ENCODE measurements at places on chromosomes 3 and 15. TPM values are rescaled to one million over a fixed set of nuclear protein-coding genes. Genes with fewer than 3 reads are reported as not detected.

- no peak overlapping the region for H3K4me3 ChIP-seq
- no peak for DNase-seq
- H3K27ac ChIP-seq, result no peak overlapping the region
- no peaks in the 10 kb centered on the region for H3K27me3 ChIP-seq
- H3K36me3 ChIP-seq, result no peaks in the 10 kb centered on the region
Observed at GRCh38 chr3:43867436-43868072, 176.8 kb downstream of the ABHD5 start.

DNA sequence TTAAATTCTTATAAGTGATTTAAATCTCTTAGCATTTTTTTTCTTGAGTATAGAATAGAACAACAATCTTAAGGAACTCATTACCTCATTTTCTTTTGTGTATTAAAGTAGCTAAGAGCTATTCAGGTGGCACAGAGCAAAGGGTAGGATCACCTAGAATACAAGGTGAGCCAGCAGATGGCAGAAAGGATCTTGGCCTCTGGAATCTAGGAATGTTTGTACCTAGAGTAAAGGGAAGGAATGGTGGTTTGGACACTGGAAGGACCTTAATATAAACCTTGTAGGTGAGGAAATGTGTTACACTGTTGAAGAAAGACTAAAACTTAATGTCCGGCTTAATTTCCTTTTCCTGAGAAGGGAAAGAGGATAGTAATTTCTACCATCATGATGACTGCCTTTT is 89.0 kb downstream of the GHSR start:
- no peak overlapping the region for H3K27ac ChIP-seq
- DNase-seq, result no peak
- peaks cover 65% of the 10 kb centered on the region for H3K36me3 ChIP-seq
- no peak overlapping the region for H3K4me3 ChIP-seq
- no peaks in the 10 kb centered on the region for H3K4me1 ChIP-seq

DNA sequence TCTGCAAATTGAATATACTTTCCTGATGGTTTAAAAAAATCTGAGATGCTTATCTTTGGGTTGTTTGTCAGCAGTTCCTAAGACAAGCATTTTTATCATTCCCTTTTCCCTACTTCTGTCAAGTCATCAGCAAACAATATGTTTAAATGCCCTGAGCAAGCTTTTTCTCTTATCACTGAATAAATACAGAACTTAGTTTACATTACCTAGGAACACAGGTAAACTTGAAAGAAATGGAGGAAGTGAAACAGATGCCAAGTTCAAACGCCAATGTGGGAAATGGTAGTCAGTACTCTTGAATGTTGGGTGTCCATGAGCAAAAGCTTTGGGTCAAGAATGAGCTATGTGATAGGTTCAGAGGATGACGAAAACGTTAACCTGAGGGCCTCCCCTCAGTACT is 17.2 kb upstream of the TCAIM start:
- H3K27me3 ChIP-seq, result peaks cover 4% of the 10 kb centered on the region
- H3K36me3 ChIP-seq, result no peaks in the 10 kb centered on the region
- DNase-seq, result no peak
- no peak overlapping the region for H3K4me3 ChIP-seq
- no peak overlapping the region for H3K27ac ChIP-seq
- H3K4me1 ChIP-seq, result no peaks in the 10 kb centered on the region

GRCh38 chr3:184186184-184186901 is at the start of gene ABCF3:
ABCF3 (plus strand) TSS chr3:184186199; CDS start chr3:184186208, 9 bp downstream.
- H3K4me1 ChIP-seq, result peaks cover 25% of the 10 kb centered on the region
- H3K27ac ChIP-seq, result peak within 1 kb of the TSS; percentile 86
- no peaks in the 10 kb centered on the region for H3K27me3 ChIP-seq

- no peak overlapping the region for H3K27ac ChIP-seq
- no peak for DNase-seq
Observed at GRCh38 chr3:5520237-5520636, 332.7 kb downstream of the EDEM1 start.

GRCh38 chr15:94305133-94305532 is 73.8 kb downstream of the MCTP2 start:
- no peaks in the 10 kb centered on the region for H3K27me3 ChIP-seq
- no peak for DNase-seq
- H3K36me3 ChIP-seq, result peaks cover 14% of the 10 kb centered on the region
- H3K4me3 ChIP-seq, result no peak overlapping the region
- H3K27ac ChIP-seq, result no peak overlapping the region

GRCh38 chr3:11238060-11238459 is 34.1 kb upstream of the ATG7 start:
- H3K36me3 ChIP-seq, result no peaks in the 10 kb centered on the region
- H3K27me3 ChIP-seq, result no peaks in the 10 kb centered on the region

DNA sequence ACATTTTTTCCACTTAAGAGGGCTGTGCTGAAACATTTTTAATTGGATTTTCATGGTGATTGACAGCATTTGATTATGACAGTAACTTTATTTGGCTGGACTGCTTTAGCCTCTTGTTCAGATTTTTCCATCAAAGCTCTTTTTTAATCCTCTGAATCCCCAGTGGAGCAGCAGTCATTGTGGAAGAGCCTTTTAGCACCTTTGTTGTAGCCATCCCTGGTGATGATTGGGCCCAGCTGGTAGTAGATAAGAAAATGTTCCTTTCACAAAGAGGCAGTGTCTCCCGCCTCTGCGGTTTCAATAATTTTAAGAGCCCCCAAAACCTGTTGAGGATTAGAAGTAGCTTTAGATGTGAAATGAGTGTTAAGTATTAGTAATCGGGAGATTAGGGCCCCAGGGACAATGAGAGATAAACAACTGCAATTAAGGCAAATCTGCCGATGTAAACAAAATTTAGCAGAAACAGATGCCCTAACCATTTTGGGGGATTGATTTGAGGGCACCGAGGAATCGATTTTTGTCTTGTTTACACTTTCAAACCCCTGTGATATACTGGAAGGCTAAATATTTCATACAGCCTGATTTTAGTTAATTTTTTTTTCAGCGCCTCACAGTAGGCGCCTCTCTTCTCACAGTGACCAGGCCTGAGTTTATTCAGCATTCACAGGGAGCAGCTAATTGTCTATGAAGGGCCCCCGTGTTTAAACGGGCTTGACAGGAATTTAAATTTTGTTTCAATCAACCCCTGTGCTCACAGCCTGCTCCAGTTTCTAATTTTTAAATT is 43.2 kb upstream of the SKOR1 start:
- H3K4me3 ChIP-seq, result no peak overlapping the region
- no peaks in the 10 kb centered on the region for H3K27me3 ChIP-seq
- no peak for DNase-seq
- no peak overlapping the region for H3K27ac ChIP-seq
- H3K36me3 ChIP-seq, result no peaks in the 10 kb centered on the region

DNA sequence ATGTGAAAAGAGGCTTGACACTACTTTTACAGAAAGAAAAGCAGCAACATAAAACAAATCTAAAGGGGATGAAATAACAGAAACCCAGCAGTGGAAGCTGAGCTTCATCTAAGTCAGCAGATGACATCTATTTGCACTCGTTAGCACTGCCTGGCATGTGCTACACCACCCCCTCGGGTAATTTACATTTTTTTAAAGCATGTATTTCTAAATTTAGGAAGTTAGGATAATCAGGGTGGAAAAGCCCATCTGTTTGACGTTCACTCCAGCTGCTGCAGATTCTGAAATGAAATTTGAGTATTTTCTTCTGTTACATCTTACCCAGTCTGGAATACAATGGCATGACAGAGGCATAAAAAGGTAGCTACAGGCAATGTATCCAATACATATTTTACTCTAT is 20.7 kb downstream of the IGSF11 start:
- no peak overlapping the region for H3K27ac ChIP-seq
- H3K27me3 ChIP-seq, result no peaks in the 10 kb centered on the region
- no peak overlapping the region for H3K4me3 ChIP-seq
- H3K36me3 ChIP-seq, result no peaks in the 10 kb centered on the region
- no peaks in the 10 kb centered on the region for H3K4me1 ChIP-seq

DNA sequence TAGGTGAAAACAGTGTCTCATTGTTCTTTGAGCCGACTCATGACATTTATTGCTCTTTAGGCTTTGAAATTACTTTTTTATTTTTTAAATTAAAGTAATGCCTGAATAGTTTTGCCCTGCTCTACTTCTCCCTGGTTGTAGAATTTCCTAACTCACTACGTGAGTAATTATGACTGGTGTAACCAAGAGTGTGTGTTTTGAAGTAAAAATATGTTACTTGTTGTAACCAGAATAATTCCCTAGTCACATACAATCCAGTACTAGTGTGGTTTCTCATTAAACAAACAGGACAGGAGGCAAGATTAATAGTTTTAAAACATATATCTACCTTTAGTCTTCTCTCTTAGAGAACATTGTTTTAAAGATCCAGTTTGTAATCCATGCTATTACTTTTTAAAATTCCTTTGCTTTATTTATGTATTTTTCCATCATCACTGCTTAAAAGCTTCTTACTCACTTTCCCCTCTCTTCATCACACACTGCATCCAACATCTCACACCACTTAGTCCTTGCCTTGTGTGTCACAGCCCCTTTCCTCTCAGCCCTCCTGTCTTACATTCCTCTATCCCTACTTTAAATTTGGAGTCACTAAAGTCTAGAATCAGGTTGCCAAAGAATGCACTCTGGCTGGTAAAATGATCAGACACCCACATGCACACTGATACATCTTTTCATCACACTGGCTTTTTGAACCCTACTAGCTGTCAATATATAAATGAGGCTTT is 219.7 kb downstream of the WNT5A start:
- no peak overlapping the region for H3K4me3 ChIP-seq
- DNase-seq, result no peak
- H3K27me3 ChIP-seq, result no peaks in the 10 kb centered on the region
- no peak overlapping the region for H3K27ac ChIP-seq

DNA sequence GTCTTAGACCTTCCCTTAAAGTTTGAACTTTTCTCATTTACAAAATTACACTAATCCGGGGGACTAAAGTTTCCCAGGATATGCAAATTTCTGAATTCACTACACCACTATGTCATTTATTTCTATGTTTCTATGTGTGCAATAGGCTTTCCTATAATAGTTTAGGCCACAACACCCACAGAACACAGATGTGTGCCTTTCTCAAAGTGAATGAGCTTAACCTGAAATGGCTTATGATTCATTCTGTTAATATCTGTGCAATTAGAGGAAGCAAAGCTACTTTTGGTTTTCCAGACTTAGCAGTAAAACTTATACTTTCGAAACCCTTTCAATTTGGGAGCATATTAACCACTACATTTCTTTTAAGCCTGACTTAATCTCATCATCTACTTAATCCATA is 748.1 kb downstream of the GBE1 start:
- H3K36me3 ChIP-seq, result no peaks in the 10 kb centered on the region
- H3K27me3 ChIP-seq, result no peaks in the 10 kb centered on the region
- no peak for DNase-seq
- no peak overlapping the region for H3K4me3 ChIP-seq
- H3K27ac ChIP-seq, result no peak overlapping the region

Gene ADCY5
- 5.6 TPM for total RNA-seq

Gene ATP13A4
- 188 TPM for total RNA-seq

Gene MAGEL2
- total RNA-seq, result 0.12 TPM

Gene RLBP1
- not detected for total RNA-seq

Gene ST8SIA2
- total RNA-seq, result not detected
